ENCODE measurements at places on chromosomes 1 and 21.

GRCh38 chr1:21931171-21932093 lies 5.7 kb downstream of the HSPG2 start:
- peak; percentile 93 for DNase-seq

DNA sequence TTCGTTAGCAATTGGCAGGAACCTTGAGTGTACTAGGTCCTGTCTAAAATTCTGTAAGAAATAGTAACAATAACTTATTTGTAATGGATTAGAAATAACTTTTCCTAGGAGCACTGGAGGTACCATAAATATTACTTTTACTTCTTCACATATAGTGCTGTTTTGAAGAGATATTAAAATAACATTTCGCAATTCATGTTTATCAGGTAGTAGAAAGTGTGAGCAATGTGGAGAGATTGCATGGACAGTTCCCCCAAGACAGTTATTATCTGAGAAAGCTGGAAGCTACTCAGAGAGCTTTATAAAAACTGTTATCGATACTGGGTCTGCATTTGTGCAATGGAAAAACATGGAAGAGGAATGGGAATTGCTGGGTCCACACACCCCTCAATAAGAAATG lies 128.5 kb upstream of the KIF26B start:
- no peak for DNase-seq

DNA sequence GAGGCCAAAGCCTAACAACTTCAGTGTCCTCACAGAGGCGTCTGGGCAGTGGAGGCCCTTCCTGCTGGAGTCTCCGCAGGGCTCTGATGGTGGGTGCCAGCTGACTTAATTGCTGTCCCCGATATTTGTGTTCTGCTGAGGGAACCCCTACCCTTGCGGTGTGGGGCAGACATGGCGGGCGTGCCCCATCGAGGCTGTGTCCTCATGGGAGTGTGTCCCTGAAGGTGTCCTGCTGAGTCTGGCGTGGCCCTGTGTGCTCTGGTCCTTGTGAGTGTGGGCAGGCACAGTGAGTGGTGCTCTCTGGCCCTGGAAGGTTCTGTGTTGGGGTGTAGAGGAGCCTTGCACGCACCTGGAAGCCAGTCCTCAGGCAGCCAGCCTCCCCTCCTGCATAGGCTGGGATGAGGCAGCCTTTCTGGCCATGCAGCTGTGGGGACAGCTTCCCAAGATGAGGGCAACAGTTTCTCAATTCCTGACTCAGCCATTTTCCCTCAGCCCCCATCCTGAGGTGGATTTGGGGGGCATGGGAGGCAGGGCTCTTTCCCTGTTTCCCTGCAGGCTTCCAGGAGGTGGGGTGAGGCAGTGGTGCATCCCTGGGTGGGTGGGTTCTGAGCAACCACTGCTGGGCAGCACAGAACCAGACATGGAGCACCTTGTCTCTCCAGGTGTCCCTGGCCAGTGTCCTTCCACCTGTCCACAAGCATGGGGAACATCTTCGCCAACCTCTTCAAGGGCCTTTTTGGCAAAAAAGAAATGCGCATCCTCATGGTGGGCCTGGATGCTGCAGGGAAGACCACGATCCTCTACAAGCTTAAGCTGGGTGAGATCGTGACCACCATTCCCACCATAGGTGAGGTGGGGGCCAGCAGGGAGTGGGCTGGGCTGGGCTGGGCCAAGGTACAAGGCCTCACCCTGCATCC lies 6.5 kb downstream of the C1orf35 start:
- DNase-seq: no peak

DNA sequence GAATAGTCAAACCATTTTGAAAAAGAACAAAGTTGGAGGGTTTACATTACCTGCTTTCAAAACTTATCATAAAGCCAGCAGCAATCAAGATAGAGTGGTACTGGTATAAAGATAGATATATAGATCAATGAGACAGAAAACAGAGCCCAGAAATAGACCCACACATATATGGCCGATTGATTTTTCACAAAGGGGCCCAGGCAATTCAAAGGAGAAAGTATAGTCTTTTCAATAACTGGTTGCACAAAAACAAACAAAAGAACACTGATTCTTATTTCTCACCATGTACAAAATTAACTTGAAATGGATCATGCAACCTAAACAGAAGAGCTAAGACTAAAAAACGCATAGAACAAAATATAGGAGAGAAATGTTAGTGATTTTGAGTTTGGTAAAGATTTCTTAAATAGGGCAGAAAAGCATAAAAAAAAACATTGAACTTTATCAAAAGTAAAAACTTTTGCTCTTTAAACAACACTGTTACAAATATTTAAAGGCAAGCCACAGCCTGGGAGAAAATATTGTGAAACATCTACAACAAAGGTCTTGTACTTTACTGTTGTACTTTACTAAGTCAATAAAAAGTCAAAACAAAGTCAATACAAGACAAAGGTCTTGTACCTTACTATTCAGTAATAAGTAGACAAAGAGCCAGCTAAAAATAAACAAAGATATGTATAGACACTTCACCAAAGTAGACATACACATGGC lies 50.2 kb downstream of the ST3GAL3 start:
- DNase-seq: peak; percentile 17

- DNase-seq: no peak
Observed at GRCh38 chr21:44967082-44968047, 27.5 kb downstream of the SLX9 start.

Measured in adipocyte (in vitro differentiated cells).